Right cardiac atrium (tissue), 5 donors: ENCODE measurements at places on chromosomes 2 and 18. TPM values are rescaled to one million over a fixed set of nuclear protein-coding genes. Genes with fewer than 3 reads are reported as not detected.

Gene SLC9A4
- polyA plus RNA-seq, result not detected

Gene MC5R
- polyA plus RNA-seq, result not detected

Gene AQP12A
- not detected for polyA plus RNA-seq

Gene FBLN7
- polyA plus RNA-seq, result 1.3 TPM

Gene CEBPZOS
- polyA plus RNA-seq, result 75.7 TPM

Gene HNRNPA3
- 74.1 TPM for polyA plus RNA-seq

Gene LIMS3
- 2.0 TPM for polyA plus RNA-seq

Gene UPP2
- not detected for polyA plus RNA-seq

Gene MYL1
- 0.14 TPM for polyA plus RNA-seq

Gene PID1
- 9.1 TPM for polyA plus RNA-seq

Gene HRH4
- polyA plus RNA-seq, result not detected

Gene DSC2
- polyA plus RNA-seq, result 6.6 TPM

Gene ROCK1
- 13.3 TPM for polyA plus RNA-seq

Gene UGT1A7
- not detected for polyA plus RNA-seq

Gene REG3A
- polyA plus RNA-seq, result 0.41 TPM

Gene ADI1
- polyA plus RNA-seq, result 132 TPM

Gene FIGN
- polyA plus RNA-seq, result 2.7 TPM

Gene UGT1A4
- polyA plus RNA-seq, result 0.07 TPM

Gene IL37
- not detected for polyA plus RNA-seq
